ENCODE measurements at places on chromosomes 12 and 14.

DNA sequence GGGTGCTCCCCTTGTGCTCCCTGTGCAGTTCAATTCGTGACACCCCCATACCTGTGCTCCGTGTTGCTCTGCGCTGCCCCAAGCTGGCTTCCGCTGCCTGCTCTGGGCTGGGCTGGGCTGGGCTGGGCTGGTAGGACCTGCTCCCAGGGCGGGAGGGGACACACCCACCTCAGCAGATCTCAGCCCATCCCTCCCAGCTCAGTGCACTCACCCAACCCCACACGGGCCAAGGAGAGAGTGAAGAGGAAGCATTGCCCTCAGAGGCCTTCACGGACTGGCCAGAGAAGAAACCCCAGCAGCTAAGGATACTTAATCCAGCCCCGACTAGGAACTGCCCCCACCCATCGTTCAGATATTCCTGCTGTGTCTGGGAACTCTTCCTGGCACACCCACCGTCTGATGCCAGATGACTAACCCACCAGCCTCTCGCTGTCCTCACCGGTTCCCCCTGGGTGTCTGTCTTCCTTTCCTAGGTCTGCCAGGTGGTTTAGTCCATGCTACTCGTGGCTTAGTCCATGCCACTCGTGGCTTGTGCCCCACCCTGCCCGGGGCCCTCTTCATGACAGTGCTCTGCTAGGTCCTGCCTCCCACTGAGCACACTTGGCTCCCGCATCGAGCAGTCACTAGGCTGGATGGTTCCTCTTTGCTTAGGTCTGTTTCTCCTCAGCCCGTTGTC is at the start of gene LPAR5:
Gene LPAR5, minus strand, starts transcription at position 104 of the 676 bp plus-strand sequence. CDS start 14,711 bp downstream, outside the sequence.
- no peak for DNase-seq

- no peak for DNase-seq
These were observed 5.6 kb downstream of the DAZAP2 start for GRCh38 chr12:51244269-51244668.

GRCh38 chr12:91857813-91858542 is 287.7 kb downstream of the BTG1 start:
- no peak for DNase-seq

GRCh38 chr14:42277840-42278239 is 671.2 kb downstream of the LRFN5 start:
- no peak for DNase-seq

- no peak for DNase-seq
These were observed 52.8 kb downstream of the PTHLH start for GRCh38 chr12:27919671-27920235.

DNA sequence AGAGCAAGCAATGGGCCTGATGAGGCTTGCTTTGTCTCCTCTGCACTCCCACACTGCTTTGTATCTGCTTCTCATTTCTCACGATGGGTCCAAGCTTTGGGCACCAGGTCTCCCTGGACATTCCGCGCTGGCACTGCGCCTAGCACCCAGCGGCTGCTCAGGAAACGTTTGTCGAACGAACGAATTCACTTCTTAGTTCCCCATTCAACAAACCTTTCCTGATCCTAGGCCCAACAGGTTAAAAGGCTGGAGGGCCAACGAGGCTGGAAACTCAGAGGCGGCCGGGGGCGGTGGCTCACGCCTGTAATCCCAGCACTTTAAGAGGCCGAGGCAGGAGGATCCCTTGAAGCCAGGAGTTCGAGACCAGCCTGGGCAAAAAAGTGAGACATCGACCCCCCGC is 1.0 kb upstream of the GLRX5 start:
- peak; percentile 37 for DNase-seq

GRCh38 chr14:61766151-61766550 is 3.9 kb downstream of the SNAPC1 start:
- no peak for DNase-seq

GRCh38 chr14:34368115-34368970 is 93.7 kb downstream of the SPTSSA start:
- DNase-seq = no peak

DNA sequence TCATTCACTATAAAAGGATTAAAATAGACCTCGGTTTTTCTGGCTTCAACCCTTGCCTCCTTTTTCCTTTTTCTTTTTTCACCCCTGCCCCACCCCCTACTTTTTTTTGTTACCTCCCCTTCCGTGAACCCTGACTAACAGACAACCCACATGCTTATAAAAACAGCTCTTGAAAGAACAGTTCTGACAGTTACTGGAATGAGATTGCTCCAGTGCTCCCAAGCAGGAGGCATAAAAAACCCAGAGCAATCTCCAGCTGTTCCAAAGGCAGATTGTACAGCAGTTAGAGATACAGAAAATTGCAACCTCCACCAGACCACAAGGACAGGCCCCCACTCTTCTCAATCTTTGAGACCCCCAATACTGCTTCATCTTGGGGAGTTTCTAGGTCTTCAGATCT is 29.9 kb upstream of the TMEM260 start:
- DNase-seq = no peak

DNA sequence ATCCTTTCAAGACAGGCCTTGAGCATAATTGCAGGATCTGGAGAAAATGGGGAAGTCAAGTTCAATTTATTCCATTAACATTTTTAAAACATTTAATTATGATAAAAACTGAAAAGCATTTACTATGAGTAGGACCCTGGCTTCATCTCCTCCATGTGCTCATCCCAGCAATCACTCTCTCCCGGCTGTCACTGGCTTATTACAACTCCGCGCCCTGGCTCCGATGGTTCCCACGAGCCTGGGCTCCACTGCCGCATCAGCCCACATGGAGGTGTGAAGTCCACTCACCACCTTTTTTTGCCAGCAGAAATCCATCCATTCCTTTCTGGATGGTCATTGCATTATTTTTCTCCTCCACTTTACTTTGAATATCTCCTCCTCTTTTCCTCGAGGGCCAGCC is 194.4 kb downstream of the EMP1 start:
- no peak for DNase-seq

DNA sequence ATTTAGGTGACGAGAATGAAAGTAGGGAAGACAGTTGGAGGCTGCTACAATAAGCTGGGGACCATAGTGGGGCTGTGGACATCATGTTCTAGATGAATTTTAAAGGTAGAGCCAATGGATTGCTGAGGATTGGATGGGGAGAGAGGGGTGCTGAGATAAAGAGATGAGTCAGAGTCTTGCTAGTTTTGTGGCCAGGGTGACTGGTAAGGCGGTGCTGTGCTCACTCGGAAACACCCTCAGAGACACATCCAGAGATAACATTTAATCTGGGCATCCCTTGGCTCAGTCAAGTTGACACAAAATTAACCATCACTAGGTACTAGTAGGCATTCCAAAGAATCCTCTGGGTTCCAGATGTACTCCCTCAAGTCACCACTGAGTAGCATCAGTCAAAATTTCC is 170.7 kb downstream of the ADCK1 start:
- no peak for DNase-seq

- no peak for DNase-seq
These were observed 20.3 kb upstream of the FOXG1 start for GRCh38 chr14:28746247-28746646.

GRCh38 chr12:31205054-31205453 is 120.9 kb downstream of the SINHCAF start:
- DNase-seq = no peak

DNA sequence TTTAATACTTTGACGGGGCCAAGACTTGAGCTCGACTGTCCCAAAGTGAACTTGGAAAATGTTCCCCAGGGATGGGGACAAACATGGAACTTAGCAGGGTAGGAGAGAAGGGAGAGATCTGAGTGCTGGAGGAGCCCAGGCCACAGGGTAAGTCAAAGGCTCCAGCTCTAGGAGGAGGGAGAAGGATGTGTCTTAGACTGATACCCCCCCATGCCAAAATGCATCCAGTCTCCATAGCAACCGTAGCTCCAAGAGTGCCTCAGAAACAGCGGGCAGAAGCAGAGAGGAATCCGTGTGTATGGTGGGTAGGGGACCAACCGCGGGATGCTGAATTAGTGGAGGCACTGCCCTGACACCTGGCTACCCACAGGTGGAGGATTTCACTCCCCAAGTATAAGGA is 845 bp upstream of the AGAP2 start:
- peak; percentile 21 for DNase-seq

GRCh38 chr12:109753959-109754358 is 40.3 kb downstream of the FAM222A start:
- no peak for DNase-seq

DNA sequence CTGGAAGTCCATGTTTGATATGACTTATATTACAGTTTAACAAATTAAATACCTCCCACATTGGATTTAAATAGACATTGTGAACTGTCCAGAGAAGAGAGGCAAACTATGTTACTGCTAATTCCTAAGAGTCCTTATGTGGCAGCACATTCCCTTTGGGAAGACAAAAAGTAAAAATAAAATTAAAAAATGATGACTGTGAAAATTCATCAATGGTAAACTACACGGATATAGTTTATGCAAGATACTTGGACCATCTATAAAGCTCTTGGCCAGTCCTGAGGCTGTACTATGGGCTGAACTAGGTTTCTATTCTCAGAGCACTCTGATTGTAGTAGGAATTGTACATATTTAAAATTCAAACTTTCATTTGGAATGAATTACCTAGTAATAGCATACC is 206.4 kb downstream of the LRRK2 start:
- DNase-seq = no peak

DNA sequence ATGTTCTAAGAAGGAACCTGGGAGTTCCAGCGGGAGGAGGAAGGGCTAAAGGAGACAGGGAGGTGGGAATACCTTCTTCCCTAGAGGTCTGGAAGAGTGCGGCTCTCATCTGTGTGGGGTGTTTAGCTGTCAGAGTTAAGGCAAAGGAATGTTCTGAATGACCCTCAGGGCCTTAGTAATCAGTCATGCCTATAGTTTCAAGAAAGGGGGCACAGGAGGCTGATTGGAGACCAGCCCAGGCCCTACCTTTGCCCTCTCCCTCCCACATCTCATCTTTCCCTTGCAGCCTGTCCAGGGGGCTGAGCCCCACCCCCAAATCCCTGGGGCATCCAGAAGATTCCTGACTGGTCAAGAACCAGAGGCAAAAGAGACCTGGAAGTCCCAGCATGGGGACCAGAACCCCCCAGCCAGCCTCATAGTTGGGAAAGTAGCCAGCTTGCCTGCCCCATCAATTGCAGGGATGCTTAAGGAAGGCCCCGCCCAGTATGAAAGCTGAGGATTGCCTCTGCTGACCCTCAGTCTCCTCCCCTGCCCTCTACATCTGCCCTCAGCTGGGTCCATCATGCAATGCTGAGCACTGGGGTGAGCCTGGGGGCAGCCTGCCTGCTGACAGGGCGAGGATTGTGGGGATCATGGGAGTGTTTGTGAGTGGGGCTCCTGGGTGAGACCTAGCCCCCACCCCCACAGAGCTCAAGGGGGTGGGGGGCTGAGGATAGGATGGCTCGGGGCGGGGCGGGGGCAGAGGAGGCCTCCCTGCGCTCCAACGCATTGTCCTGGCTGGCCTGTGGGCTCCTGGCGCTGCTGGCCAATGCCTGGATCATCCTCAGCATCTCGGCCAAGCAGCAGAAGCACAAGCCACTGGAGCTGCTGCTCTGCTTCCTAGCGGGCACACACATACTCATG is 1.8 kb downstream of the GPR162 start:
- DNase-seq = no peak

DNA sequence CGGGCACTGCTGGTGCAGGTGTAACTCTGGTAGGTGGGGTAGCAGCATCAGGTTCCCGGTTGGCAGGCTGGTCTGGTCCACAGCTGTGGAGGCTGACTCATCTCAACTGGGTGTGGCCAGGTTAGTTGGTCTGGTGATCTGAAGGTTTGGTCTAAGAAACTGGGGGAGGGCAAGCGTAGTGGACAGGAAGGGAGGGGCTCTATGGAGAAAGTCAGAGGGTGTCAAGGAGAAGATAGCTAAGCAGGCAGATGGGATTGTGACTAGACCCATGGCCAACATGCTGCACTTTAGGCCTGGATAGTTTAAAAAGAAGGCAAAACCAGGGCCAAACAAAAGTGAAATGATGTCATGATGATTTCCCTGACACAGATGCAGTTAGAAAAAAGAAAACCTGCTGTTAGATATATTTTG is 7.9 kb downstream of the TRIM9 start:
- DNase-seq = no peak

- DNase-seq = no peak
These were observed 16.3 kb downstream of the DUSP16 start for GRCh38 chr12:12546314-12546772.

DNA sequence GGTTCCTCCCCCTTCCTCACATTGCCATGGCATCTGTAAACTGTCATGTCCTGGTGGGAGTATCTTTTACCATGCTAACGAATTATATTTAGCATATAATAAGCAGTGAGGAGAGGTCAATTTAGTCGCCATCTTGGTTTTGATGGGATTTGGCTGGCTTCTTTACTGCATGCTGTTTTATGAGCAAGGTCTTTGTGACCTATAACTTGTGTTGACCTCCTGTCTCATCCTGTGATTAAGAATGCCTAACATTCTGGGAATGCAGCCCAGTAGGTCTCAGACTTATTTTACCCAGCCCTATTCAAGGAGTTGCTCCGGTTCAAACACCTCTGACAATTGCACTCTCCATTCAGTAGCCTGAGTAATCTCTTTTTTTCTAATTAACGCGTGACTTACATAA is 2.1 kb upstream of the EIF4B start:
- DNase-seq = peak; percentile 56
